ENCODE measurements at places on chromosomes 12 and 14.

- DNase-seq = no peak
Observed at GRCh38 chr12:79560225-79560889, 130.4 kb downstream of the PAWR start.

DNA sequence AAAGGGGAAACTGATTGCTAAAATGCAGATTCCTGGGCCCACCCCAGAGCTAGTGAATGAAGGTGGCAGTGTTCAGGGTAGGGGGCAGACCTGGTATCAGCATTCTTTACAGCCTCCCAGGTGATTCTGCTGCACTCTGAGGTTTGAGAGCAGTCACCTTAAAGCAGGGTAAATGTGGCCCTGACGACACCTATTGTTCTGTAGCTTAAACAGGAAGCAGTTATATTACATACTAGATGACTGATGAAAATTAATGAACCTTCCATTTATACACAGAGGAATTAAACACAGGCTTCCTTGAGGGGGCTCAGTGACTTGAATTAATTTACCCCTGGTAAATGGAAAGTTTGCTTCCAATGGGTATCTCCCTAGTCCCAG lies 25.3 kb downstream of the NUAK1 start:
- DNase-seq = no peak

- no peak for DNase-seq
Observed at GRCh38 chr14:105413544-105413886, 6.1 kb upstream of the MTA1 start.

DNA sequence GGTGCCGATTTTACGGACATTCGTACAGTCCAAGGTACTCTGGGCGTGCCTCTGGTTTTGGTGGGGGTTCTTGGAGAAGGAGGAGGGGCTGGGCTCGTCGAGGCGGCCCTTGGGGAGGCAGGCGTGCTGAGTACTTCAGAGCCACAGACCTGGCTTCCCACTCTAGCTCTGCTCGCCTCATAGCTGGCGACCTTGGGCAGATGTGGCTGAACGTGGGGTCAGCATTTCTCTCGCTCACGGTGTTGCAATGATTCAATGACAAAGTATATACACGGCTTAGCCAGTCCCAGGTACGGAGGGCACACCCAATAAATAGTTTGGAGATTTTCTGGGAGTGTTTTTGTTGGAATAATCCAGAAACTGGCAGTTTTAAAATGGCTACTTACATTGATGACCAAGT lies 75.1 kb downstream of the FOXN4 start:
- DNase-seq = no peak

DNA sequence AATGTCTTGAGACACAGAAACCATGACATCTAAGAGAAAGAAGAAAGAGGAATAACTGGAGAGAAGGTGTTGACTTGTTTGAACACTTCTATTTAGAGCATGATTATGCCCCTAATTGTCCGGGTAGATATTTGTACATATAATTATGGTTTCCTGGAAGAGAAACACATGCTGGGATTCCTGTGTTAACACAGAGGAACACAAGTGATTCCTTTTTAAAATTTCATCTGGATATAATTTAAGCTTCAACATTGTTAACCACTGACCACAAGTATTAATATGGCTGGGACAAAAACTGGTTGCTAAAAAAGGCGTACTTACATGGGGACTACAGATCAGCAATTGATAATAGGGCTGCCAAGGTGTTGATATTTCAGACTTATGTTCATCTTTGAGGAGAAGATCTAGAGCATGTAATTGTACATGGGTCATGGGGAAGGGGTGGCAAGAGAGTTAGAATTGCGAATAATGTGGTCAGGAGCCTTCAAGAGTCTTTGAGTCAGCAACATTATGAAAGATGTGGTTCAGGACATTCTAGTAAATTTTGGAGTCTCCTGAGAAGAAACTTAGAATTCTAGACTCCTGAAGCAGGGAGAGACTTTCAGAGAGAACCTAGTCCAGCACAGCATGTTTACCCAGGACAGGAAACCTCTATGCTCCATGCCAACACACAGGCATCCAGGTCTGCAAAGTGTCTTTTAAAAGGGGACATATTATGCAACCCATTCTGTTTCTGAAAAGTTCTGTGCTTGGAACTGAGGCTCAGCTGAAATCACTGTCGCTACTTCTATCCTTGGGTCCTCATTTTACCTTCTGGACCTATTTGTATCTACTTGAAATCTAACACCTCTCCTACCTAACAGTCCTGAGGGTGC lies 56.5 kb downstream of the SLC38A1 start:
- no peak for DNase-seq

DNA sequence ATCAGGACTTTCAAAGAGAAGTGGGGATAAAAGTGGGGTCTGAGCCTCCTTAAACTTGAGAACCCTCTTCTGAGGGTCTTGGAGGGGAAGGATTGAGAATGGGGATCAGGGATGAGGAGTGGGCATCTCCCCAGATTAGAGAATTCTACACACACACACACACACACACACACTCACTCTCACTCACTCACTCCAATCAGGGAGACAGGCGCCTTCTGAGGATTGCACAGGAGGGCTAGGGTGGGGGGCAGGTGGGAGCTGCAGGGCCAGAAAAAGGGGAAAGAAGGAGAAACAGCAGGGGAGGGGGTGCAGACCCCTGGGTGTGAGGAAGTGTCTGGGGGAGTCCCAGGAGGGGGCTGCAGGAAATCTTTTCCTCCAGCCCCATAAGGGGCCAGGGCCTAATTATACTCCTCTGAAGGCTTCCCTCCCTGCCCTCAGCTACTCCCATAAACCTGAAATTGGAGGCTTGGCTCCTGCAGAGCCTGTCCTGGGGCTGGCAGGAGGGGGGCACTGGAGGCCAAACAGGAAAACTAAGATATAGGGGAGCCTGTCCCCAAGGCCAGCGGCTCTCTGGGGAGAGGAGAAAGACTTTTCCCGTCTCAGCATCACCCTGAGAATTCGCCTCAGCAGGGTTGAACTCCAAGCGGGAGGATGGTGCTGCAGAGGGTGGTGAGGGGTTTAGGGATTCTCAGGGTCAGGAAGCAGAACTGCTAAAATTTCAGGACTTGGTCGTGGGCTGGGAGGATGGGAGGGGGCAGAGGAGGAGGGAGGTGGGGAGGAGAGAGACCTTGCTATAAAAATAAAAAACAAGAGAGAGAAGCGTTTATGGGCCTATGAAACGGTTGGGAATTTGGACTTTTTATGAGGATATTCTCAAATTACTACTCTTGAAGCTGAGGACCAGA lies 1.6 kb downstream of the HOXC9 start:
- no peak for DNase-seq

- no peak for DNase-seq
Observed at GRCh38 chr14:54603362-54603761, 36.4 kb downstream of the SAMD4A start.

DNA sequence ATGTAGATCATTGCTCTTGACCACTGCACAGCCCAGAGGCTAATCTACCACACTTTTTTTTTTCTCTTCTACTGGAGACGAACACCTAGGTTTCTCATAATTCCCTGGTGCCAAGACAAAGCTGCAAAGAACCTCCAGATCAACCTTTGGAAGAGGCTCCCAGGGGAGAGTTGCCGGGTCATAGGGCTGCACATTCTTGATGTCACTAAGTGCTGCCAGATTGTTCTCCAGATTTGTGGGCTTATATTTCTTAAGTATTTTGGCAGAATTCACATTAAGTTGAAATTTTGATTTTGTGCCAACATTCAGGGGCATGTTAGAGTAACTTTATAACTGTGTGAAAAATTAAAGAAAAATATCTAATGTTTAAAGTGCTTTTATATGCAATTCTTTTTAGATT lies 13.5 kb upstream of the PDZRN4 start:
- no peak for DNase-seq

GRCh38 chr12:6374028-6374785 lies 1.2 kb downstream of the SCNN1A start:
- DNase-seq = no peak

DNA sequence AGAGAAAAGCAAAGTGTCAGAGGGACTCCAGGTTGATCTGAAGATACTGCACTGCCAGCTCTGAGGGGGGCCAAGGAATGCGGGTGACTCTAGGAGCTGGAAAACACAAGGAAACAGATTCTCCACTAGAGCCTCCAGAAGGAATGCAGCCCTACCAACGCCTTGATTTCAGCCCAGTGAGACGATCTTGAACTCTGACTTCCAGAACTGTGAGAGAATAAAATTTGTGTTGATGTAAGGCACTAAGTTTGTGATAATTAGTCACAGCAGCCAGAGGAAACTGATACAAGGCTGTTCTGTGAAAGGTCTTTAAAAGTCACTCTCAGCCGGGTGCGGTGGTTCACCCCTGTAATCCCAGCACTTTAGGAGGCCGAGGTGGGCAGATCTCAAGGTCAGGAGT lies 34.2 kb downstream of the CKAP4 start:
- no peak for DNase-seq

DNA sequence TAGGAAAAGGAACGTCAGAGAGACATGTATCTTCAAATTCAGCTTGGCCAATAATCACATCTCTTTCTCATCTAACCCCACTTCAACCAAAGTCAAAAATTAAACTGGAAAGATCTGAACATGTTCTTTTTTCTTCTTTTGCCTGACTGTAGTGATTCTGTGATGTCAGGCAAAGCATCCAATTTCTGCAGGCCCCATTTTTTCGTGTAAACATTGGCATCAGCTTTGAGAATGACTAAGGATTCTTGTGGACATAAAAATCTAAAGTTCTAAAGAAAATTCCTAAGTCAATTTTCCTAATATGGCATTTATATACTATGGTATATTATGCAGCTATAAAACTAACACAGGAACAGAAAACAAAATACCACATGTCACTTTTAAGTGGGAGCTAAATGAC lies 89.1 kb downstream of the STXBP6 start:
- no peak for DNase-seq

GRCh38 chr14:31127690-31128089 lies 79.9 kb downstream of the HECTD1 start:
- DNase-seq = peak; percentile 19

DNA sequence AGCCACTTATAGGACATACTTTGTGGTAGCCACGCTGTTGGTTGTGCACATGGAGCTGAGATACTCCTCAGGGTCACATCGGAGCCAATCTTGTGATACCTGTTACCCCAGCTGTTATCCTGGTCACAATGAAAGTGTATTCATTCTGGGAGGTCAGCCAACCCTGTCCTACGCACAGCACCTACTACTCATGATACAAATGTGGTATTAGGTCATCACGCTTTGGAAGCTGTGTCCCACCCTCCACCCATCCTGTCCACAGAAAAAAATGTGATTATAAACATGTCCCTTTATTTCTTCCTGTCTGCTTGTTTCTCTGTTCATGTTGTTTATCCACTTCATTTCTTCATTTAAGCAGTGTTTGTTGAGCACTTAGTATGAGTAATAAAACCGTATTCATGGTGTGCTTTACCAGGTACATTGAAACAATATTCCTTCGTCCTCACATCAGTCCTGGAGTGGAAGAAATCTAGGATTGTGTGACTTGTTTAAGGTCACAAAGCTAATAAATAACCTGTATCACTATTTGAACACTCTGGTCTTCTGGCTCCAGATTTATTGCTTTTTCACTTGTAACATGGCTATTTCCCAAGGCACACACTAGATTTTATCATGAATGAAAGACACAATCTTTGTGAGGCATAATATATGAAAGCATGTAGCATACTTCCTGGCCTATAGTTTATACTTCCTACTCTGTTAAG lies 73.1 kb downstream of the DERA start:
- peak; percentile 15 for DNase-seq

DNA sequence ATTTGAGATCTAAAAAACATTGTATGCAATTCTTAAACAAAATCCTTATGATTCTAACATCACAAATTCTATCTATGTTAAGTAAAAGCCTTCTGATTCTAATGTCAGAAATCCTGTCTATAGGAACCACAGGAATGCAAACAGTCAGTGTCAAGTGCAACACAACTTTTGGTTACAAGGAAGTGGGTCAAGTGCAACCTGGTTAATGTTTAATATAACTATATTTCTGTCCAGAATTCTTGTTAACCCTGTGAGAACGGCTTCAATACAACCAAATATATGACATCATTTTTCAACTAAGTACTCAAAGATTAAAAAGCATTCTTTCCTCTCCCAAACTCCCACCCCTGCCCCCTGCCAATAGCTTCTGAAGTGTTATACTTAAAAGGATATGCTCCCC lies 107.9 kb upstream of the PLEKHA5 start:
- no peak for DNase-seq

DNA sequence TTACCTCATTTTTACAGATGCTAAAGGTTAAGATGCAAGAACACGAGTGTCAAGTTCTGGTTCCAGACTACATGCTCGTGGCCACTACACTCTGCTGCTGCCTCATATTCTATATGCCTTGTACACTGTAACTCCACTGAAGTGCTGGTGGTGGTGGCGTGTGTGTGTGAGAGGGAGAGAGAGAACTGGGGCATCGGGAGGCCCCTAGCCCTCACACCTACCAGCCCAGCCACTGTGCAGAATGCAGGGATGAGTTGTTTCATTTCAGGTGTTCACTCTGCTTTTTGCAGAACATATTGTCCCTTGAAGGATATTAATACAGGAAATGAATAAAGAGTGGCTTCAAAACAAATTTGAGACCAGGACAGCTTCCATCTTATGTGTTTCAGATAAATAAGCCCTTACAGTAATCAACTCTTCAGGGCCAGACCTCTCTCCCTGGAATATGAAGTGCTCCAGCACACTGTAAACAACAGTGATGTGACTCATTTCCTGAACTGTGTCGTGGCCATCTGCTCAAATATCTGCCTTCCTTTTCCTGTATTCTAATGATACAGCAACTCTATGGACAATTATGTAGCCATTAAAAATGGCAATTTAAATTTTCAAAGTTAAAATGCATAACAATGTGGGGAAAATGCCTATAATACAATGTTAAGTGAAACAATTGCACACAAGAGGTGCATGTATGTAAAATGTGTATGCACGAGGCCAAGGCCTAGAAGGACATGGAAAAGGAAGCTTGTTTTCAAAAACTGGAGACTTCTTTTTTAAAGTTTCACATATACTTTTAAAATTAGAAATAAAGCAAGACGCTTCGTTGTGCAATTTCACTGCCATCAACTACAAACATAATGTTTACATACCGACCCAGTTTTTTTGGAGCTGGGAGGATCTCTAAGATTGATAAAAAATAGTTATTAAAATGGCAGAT lies 215.4 kb downstream of the PELI2 start:
- DNase-seq = no peak

GRCh38 chr12:11785712-11786111 lies 136.2 kb downstream of the ETV6 start:
- DNase-seq = no peak

DNA sequence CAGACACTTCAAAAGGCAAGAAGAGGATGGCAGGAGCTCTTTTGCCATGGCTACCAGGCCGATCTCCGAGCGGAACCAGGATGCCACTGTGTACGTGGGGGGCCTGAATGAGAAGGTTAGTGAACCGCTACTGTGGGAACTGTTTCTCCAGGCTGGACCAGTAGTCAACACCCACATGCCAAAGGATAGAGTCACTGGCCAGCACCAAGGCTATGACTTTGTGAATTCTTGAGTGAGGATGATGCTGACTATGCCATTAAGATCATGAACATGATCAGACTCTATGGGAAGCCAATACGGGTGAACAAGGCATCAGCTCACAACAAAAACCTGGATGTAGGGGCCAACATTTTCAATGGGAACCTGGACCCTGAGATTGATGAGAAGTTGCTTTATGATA lies 9.8 kb downstream of the GARIN2 start:
- DNase-seq = no peak
